ENCODE measurements at places on chromosomes 5 and 9.

- no peak for DNase-seq
Measured at GRCh38 chr9:112898872-112899311, 8.2 kb upstream of the SLC46A2 start.

- no peak for DNase-seq
Measured at GRCh38 chr9:36504156-36504555, 68.5 kb upstream of the MELK start.

GRCh38 chr5:52759331-52759730 is 28.4 kb upstream of the ITGA1 start:
- DNase-seq, result no peak

DNA sequence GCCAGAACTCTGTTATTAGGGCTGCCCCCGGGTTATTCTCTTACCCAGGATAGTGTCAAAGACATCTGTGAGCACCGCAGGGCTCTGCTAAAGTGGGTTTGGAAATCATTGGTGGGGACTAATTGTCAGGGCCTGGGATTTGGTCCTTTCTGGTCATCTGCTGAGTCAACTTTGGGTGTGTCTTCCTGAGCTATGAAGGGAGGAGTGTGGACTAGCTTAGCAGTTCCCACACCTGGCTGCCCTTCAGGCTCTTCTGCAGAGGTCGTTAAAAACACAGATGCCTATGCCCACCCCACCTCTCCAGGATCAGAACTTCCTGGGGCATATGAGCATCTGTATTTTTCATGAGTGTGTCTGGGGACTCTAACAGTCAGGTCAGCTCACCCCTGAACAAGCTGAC is 352.2 kb downstream of the SLIT3 start:
- DNase-seq, result no peak

- DNase-seq, result no peak
Measured at GRCh38 chr5:145943674-145944121, 7.3 kb downstream of the SH3RF2 start.

DNA sequence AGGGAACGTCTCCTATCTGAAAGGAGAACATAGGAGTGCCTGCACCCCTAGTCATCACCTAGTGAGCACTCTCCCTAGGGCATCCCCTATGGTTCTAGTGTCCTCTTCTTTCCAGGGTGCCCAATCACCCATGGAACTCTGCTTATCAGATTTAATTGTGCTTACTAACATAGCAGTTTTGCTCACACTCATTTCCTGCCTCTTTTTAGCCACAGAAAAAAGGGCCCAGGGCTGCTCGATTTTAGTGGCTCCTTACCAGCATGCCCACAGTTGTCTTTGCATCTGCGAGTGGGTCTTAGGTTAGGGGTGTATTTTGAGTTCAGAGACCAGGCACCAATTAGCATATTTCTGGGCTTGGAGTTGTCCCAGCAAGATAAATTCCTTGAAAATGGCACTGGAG is 1110.2 kb downstream of the TAF11L14 start:
- DNase-seq, result no peak
